ENCODE measurements at places on chromosomes 6 and 20.

- DNase-seq, result no peak
Observed at GRCh38 chr6:152310371-152310954, 326.7 kb downstream of the SYNE1 start.

- DNase-seq, result no peak
Observed at GRCh38 chr6:40962241-40962640, 76.8 kb downstream of the UNC5CL start.

DNA sequence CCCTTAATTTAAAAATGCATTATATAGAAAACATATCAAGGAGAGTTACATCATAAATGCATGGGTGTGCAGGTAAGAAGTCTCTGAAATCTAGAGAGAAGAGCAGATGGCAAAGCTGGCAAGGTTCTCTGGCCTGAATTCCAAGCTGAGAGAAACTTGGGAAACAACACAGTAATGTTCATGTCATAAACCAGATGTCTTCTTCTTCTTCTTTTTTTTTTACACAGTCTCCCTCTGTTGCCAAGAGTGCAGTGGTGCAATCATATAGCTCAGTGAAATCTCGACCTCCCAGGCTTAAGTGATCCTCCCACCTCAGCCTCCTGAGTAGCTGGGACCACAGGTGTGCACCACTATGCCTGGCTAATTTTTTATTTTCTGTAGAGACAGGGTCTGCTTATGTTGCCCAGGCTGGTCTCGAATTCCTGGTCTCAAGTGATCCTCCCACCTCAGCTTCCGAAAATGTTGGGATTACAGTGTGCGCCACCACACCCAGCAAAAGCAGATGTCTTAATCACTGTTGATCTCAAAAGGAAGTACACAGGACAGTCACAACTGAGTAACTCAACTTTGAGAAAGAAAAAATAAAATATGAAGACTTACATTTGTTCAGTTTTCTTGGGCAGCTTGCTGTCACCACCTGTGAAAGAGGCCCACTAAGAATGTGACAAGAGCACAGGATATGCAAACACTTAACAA lies 77.3 kb downstream of the DNAAF9 start:
- no peak for DNase-seq

GRCh38 chr6:90559931-90560330 lies 26.9 kb downstream of the MAP3K7 start:
- no peak for DNase-seq

GRCh38 chr6:8207191-8207868 lies 105.0 kb upstream of the EEF1E1 start:
- DNase-seq, result no peak

- DNase-seq, result no peak
Observed at GRCh38 chr6:5083813-5084359, 1.3 kb upstream of the PPP1R3G start.

GRCh38 chr6:2471472-2471871 lies 226.1 kb upstream of the GMDS start:
- DNase-seq, result no peak

- DNase-seq, result no peak
Observed at GRCh38 chr6:142803032-142803431, 141.9 kb downstream of the HIVEP2 start.

DNA sequence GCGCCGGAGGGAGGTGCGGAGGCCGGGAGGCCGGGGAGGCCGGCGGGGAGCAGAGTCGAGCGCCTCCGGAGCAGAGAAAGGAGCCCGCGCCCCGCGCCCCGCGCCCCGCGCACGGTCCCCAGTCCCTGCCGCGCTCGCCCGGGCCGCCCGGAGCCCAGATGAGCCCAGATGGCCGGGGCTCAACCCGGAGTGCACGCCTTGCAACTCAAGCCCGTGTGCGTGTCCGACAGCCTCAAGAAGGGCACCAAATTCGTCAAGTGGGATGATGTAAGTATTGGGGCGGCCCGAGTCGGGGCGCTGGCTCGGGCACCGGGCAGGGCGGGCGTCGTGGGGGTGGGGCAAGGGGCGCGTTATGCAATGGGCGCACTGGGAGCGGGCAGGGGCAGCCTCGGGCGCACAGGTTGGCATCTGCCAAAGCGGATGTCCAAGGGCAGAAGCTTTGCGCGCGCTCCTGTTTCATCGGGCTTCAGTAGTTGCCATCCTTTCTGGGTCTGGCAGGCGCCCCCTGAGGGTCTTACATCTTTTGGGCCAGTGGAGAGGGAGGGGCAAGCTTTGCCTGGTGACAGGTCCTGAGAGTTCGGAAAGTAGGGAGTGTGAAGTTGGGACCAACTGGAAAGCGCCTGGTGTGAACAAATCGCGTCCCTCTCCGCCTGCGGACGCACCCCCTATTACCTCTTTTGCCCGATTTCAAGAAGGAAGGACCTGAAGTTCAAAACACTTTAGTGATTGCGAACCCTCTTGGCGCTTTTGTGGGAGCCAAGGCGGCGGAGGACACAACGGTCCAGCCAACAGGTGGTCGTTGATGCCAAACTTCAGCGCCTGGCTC lies 631 bp downstream of the PLCB1 start:
- DNase-seq, result peak; percentile 20

DNA sequence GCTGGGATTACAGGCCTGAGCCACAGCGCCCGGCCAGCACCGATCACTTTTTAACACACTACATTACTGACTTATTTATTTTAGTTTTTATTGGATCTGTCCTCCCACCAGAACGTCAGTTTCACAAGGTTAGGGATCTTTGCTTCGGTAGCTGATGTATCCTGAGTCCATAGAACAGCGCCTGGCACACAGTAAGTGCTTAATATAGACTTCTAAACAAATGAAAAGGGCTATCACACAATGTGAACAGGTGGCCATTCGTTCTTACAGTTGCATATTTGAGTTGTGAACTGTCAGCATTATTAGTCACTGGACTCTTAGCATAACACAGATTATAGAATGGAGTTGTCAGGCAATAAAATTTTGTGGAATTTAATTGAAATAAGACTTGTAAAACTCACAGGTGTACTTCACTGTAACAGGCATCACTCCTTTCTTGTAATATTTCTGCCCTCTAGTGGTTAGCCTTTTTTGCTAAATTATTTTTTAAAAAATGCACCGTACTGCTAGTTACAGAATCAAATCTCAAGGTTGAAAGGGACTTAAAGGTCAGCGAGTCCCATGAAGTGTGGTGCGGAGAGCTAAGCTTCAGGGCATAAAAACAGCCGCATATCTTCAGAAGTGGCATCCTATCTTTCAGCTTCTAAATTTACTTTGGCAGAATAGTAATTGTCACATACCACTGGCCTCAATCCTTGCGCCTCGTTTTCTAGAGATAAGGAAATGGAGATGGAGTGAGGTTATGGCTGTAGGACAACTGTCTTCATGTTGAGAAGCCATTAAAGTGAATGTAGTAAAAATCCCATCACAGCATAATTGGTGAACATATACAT lies 3.4 kb upstream of the TBC1D7 start:
- DNase-seq, result no peak

- no peak for DNase-seq
Observed at GRCh38 chr6:81720427-81720826, 32.1 kb downstream of the TENT5A start.

DNA sequence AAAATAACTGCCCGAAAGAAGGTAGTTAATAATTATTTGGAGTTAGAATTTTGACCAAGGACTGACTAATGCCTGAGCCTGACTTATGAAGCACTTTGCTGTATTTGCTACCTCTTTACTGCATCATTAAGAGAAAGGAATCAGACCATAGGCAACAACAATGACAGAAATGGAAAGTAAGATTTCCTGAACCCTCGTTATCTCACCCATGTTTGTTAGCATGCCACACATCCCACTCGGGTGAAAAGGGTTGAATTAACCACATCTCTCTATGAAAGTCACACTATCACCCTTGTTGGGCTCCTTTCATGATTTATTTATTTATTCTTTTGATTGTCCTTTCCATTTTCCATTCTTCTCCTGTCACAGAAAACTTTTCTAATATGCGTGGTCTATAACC lies 59.6 kb downstream of the OLIG3 start:
- DNase-seq, result no peak

DNA sequence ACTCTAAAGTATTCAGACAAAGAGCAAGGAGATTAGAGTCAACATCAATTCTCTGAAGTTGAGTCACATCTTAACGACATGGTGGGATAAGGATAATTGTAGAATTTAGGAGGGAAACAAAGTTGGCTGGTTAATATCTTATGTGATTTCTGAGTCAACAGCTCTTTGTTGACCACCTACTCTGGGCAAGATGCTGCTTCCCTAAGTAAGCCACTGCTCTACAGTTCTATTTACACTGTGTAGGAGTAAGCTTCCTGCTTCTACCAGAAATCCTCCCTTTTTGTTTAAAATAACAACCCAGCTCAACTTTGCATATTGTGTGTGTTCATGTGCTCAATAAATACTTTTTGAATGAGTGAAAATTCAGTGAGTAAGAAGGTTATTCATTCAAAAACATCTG lies 3.1 kb downstream of the HS3ST5 start:
- DNase-seq, result no peak
